Activated T-helper 1 cell treated with anti-CD3 and anti-CD28 coated beads, Interleukin-2, amount 50 U/mL, for 16 hours (primary cell): ENCODE measurements at places on chromosomes 5 and 9.

DNA sequence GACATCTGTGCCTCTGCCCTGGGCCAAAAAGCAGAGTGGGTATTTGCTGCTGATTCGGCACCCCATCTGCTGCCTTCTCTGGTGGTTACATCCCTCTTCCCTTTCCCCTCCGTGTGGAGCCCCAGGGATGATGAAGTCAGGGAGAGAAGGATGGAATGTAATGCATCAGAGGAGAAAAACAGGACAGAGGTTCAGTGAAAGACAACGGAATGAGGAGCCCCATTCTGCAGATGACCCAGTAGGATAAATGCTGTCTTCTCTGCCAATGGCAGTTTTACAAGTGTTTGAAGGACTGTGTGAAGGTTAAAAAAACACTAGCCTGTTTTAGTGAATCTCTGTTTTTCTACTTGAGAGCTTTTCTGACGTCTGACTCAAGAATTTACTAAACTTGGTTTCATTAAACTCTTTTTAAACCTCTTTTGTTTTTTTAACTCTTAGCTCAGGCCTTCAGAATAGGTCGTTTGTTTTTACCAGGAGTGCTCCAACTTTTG, 86.3 kb downstream of the NLN start:
- no peak for DNase-seq

DNA sequence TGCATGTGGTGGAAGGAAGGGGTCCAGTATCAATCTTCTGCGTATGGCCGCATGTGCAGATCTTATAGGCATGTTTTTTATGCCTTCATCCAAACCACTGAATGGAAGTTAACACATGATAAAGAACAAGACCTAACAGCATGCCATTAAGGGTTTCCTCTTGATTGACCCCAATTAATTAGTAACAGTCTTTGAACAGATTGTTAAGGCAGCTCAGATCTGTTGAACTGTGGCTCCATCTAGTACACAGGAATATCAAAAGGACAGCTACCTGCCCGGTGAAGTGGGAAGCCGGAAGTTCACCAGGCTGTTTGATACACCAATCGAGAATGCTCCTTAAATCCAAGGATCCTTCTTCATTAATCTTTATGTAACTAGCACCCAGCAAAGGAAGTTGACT, 159.9 kb upstream of the ADAMTS16 start:
- no peak for DNase-seq

- DNase-seq = no peak
Observed at GRCh38 chr9:13809401-13809800, 504.5 kb downstream of the NFIB start.

DNA sequence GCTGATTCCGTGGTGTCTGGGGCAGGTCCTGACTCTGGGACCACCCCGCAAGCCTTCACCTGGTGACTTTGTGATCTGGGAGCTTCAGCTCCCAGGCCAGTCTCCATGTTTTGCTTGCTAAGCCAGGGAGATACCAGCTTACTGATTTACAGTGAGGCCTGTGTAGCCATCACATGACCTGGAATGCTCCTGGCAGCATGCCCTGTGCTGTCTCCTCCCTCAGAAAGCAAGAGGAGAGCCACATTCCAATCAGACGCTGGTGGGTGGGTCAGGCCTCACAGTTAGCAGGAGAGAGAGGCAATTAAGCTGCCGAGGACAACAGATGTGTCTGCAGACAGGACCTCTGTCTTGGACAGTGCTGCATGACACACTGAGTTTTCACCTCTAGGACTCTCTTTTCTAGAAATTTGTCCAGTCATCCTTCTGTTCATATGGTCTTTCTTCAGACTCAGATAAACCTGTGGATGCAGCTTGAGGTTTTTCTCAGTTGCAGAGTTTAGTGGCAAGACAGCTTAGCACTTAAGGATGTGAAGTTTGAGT, 24.4 kb upstream of the GRPEL2 start:
- no peak for DNase-seq

- no peak for DNase-seq
Observed at GRCh38 chr5:147481874-147482705, 27.8 kb downstream of the DPYSL3 start.

- DNase-seq = no peak
Observed at GRCh38 chr9:20838218-20838617, 154.2 kb downstream of the FOCAD start.

GRCh38 chr5:125609011-125609410, 814.2 kb upstream of the GRAMD2B start:
- no peak for DNase-seq

DNA sequence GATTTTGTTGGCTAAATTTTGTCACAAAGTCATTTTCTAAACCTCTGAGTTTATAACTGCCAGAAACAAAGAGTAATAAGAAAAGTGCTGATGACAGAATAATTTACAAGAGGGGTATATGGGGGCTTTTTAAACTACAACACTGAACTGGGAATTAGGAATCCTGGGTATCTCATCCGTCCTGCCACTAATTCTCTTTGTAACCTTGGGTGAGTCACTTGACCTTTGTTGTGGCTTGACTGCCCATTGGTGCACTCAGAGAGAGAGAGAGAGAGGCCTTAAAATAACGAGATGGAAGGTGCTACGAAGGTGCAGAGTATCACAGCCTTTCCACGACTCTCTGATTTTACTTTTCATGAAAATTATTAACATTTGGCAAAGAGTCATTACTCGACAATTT, 130.3 kb upstream of the CNTLN start:
- DNase-seq = no peak
